Panc1 (cell line): ENCODE measurements at places on chromosomes 7 and 10. TPM values are rescaled to one million over a fixed set of nuclear protein-coding genes. Genes with fewer than 3 reads are reported as not detected.

The SLC29A4 gene
- total RNA-seq = 38.9 TPM

The ZPBP gene
- total RNA-seq = not detected

The TMEM130 gene
- 0.41 TPM for total RNA-seq

The PTN gene
- 0.13 TPM for total RNA-seq

The LIPK gene
- not detected for total RNA-seq

The OPALIN gene
- not detected for total RNA-seq

The HNRNPH3 gene
- 143 TPM for total RNA-seq

The DRGX gene
- total RNA-seq = 0.15 TPM

The TRIM50 gene
- not detected for total RNA-seq

The STEAP4 gene
- 0.10 TPM for total RNA-seq

The ZNF485 gene
- total RNA-seq = 10.6 TPM

The CTAGE6 gene
- total RNA-seq = not detected

The C10orf71 gene
- not detected for total RNA-seq

The SAP25 gene
- total RNA-seq = 3.0 TPM

The CYP3A5 gene
- total RNA-seq = 0.31 TPM

The UCN3 gene
- total RNA-seq = not detected

The GATA3 gene
- 5.9 TPM for total RNA-seq

The LHFPL3 gene
- not detected for total RNA-seq

The IL2RA gene
- total RNA-seq = 0.33 TPM

The PTEN gene
- 88.9 TPM for total RNA-seq

The INMT gene
- 0.13 TPM for total RNA-seq
